ENCODE measurements at places on chromosomes 12 and 14. TPM values are rescaled to one million over a fixed set of nuclear protein-coding genes. Genes with fewer than 3 reads are reported as not detected.

The OR6C75 gene
- not detected for total RNA-seq

DNA sequence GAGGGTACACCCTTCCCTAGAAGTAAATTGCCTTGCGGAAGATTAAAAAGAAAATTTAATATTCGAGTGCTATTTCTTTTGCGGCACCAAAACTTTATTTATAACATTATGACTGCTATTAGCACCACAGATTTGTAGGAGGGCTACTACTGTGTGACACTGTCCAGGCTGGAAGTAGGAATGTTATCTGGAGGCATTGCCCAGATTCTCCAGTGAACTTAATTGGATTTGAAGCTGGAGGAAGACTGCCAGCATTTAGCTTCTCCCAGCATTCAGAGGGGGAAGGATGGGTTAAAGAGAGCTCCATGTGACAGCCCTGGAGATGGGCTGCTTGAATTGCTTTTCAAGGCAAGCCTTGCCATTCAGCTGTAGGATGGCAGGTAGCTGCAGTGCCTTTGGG, 107.0 kb upstream of the RBM19 start:
- no peaks in the 10 kb centered on the region for H3K4me1 ChIP-seq
- H3K27me3 ChIP-seq = no peaks in the 10 kb centered on the region
- no peak for DNase-seq
- no peaks in the 10 kb centered on the region for H3K36me3 ChIP-seq
- no peak overlapping the region for H3K4me3 ChIP-seq

DNA sequence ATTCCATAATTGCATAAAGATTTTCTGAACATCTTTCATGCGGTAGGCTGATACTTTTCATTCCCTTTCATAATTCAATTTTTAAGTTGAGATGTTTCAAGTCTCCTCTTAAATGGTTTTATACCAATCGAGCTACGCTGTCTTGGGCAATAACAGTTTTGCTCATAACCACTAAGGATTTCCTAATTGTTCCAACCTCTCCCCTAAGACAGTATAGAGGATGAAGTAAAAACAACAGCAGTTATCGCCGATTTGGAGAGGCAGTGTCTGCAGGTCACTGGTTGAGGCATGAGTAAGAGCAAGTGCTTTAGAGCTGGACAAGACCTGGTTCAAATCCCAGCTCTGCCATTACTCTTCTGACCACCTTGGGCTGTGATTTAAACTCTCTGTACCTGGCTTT, 6.9 kb upstream of the MED13L start:
- H3K27ac ChIP-seq = no peak overlapping the region
- H3K4me1 ChIP-seq = peaks cover 3% of the 10 kb centered on the region
- no peak overlapping the region for H3K4me3 ChIP-seq
- H3K36me3 ChIP-seq = no peaks in the 10 kb centered on the region

GRCh38 chr12:53805791-53806190, 54.0 kb upstream of the CISTR start:
- DNase-seq = no peak
- H3K27me3 ChIP-seq = peaks cover 36% of the 10 kb centered on the region
- no peak overlapping the region for H3K27ac ChIP-seq

The GPR137C gene
- 1.1 TPM for total RNA-seq

The YLPM1 gene
- 49.7 TPM for total RNA-seq

- no peaks in the 10 kb centered on the region for H3K4me1 ChIP-seq
- no peak overlapping the region for H3K27ac ChIP-seq
- H3K4me3 ChIP-seq = no peak overlapping the region
- H3K36me3 ChIP-seq = no peaks in the 10 kb centered on the region
These were observed 361.2 kb downstream of the SLC6A15 start for GRCh38 chr12:84551373-84551772.

GRCh38 chr14:21672116-21672515, 1.5 kb downstream of the OR4E1 start:
- H3K27ac ChIP-seq = no peak overlapping the region
- no peak overlapping the region for H3K4me3 ChIP-seq
- H3K27me3 ChIP-seq = no peaks in the 10 kb centered on the region
- peaks cover 4% of the 10 kb centered on the region for H3K4me1 ChIP-seq
- DNase-seq = no peak

The ATN1 gene
- 94.9 TPM for total RNA-seq

The EPS8 gene
- 39.0 TPM for total RNA-seq

The COCH gene
- 0.87 TPM for total RNA-seq

The RPGRIP1 gene
- not detected for total RNA-seq

GRCh38 chr12:96824838-96825236, 82.2 kb upstream of the NEDD1 start:
- H3K27me3 ChIP-seq = no peaks in the 10 kb centered on the region
- no peak overlapping the region for H3K4me3 ChIP-seq
- no peak for DNase-seq
- H3K36me3 ChIP-seq = no peaks in the 10 kb centered on the region
- H3K4me1 ChIP-seq = no peaks in the 10 kb centered on the region

The AKAP6 gene
- total RNA-seq = 3.4 TPM

- H3K36me3 ChIP-seq = no peaks in the 10 kb centered on the region
- H3K27me3 ChIP-seq = peaks cover 15% of the 10 kb centered on the region
- DNase-seq = peak; percentile 42
- H3K27ac ChIP-seq = no peak overlapping the region
These were observed 7.9 kb downstream of the C1S start for GRCh38 chr12:7068240-7068993.

- no peaks in the 10 kb centered on the region for H3K36me3 ChIP-seq
- DNase-seq = no peak
- H3K4me3 ChIP-seq = no peak overlapping the region
These were observed 76.3 kb upstream of the PSMC1 start for GRCh38 chr14:90179809-90180779.

- H3K27me3 ChIP-seq = peaks cover 33% of the 10 kb centered on the region
- H3K27ac ChIP-seq = no peak overlapping the region
- no peak for DNase-seq
- H3K36me3 ChIP-seq = no peaks in the 10 kb centered on the region
These were observed 9.2 kb downstream of the EXOC3L4 start for GRCh38 chr14:103103461-103104388.

DNA sequence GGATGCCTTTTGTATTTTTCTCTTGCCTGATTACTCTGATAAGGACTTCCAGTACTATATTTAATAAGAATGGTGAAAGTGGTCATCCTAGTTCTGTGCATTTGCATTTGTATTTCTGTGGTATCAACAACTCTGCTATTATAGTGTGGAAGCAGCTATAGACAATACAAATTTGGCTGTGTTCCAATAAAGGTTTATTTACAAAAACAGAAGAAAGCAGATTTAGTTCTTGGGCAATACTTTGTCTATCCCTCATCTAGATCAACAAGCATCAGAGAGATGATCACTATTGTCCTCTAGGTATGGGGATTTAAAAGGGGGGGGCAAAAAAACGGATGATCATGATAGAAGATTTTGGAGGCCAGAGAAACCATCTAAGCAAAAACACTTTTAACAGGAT, 19.1 kb upstream of the BTG1 start:
- no peaks in the 10 kb centered on the region for H3K36me3 ChIP-seq
- no peak overlapping the region for H3K27ac ChIP-seq
- no peak overlapping the region for H3K4me3 ChIP-seq
- no peaks in the 10 kb centered on the region for H3K4me1 ChIP-seq

DNA sequence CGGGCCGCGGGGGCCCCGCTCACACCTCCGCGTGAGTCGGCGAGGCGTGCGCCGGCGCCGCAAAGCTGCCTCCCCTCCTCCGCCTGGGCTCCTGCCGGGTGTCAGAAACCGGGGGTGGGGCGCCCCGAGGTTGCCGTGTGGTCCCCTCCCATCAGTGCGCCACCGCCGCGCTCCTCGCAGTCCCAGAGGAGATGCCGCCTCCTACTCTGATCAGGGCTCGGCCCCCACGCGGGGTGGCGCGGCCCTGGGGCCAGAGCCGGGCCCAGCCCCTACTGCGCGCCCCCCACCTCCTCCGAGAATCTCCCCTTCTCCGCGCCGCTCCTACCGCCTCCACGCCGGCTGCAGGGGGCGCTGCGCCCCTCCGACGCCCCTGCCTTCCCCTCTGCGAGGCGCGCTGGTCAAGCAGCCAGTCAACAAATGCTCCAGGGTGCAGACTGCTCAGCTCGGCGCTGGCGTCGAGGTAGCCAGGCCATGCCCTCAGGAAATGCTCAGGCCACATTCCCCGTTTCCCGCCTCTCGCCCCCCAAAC, 467 bp upstream of the JAG2 start:
- peaks cover 4% of the 10 kb centered on the region for H3K4me1 ChIP-seq
- peaks cover 17% of the 10 kb centered on the region for H3K27me3 ChIP-seq
- no peaks in the 10 kb centered on the region for H3K36me3 ChIP-seq

- H3K27me3 ChIP-seq = no peaks in the 10 kb centered on the region
- no peaks in the 10 kb centered on the region for H3K4me1 ChIP-seq
- H3K27ac ChIP-seq = no peak overlapping the region
- H3K36me3 ChIP-seq = no peaks in the 10 kb centered on the region
These were observed 23.3 kb downstream of the PAX9 start for GRCh38 chr14:36684946-36685345.

The RNF212B gene
- total RNA-seq = not detected

DNA sequence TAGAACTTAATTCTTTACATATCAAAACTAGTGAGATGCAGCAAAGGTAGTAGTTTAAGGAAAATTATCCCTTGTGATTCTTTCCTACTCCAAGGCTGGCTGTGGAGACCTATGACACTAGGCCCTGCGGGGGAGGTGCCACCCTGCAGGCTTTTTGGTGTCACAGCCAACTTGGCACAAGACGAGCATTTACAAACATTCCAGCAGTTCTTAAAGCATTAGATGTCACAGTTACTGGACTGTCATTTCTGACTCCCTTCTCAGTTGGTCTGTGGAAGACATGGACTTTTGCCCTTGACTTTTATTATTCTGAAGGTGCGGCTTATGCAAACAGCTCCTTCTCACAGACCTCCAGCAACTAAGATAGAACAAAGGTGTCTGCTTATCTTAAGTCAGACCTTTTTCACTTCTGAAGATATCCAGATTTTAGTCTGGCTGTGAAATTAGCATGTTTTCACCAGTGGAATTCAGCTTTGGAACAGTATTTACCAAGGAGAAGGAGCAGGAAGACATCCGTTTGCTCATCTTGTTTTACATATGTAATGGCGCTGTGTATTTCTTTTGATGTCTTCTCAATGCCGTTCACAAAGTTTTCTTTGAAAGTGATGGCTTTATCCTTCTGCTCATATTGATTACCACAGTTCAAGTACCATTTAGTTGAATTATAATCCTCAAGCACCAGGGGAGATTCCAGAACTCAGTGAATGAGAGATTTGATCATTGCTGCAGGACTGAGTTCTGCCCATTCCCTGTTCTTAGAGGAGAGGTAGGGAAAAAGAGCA, 17.9 kb downstream of the SRGAP1 start:
- no peaks in the 10 kb centered on the region for H3K36me3 ChIP-seq
- H3K4me3 ChIP-seq = no peak overlapping the region
- no peaks in the 10 kb centered on the region for H3K27me3 ChIP-seq
- H3K4me1 ChIP-seq = peaks cover 12% of the 10 kb centered on the region
- no peak overlapping the region for H3K27ac ChIP-seq

DNA sequence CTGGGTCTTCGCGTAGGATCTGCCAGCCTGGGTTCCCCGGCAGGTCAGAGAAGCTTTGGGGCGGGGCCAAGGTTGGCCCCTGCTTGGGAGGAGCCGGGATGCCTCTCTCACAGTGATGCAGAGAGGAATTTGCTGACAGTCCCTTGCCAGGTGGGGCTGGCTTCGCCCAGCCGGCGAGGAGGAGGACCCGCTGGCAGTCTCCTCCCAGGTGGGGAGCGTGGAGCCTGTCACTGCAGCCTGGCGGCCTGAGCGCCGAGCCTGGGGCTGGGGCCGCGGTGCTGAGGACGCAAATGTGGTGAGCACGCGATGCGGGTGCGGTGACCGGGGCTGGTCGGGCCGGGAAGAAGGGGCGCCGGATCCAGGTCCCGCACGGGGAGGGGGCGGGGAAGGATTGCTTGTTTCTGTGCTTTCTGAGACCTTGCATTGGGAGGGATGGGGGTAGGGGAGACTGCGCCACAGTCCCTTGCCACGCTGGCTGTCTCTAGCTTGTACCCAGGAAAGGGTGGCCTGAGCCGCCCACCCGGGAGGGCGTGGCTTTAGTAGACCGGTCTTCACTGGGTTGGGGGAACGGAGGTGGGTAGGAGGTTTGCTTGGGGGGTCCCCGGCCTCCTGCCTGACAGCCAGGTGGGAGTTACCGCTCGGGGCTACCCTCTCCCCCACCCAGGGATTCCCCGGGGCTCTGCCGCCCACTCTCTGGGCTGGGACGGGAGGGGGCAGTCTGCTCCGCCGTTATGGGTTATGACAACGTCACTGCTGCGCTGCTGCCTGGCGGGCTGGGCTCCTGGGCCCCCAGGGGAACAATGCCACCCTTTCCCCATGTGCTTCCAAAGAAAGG, at the start of gene TMEM63C:
Gene TMEM63C, plus strand, starts transcription at position 196 of the 835 bp plus-strand sequence. CDS start 37,016 bp downstream, outside the sequence.
- no peak within 1 kb of the TSS for H3K27ac ChIP-seq
- H3K4me1 ChIP-seq = peaks cover 3% of the 10 kb centered on the region
- H3K27me3 ChIP-seq = peaks cover 3% of the 10 kb centered on the region
- peak; percentile 10 for DNase-seq
- no peaks in the 10 kb centered on the region for H3K36me3 ChIP-seq

- H3K4me3 ChIP-seq = no peak overlapping the region
- no peaks in the 10 kb centered on the region for H3K27me3 ChIP-seq
- no peak for DNase-seq
- H3K36me3 ChIP-seq = no peaks in the 10 kb centered on the region
These were observed 68.1 kb downstream of the CRADD start for GRCh38 chr12:93745286-93745685.

The SLCO1B3 gene
- total RNA-seq = not detected

GRCh38 chr12:29224572-29224971, 75.5 kb downstream of the FAR2 start:
- peaks cover 9% of the 10 kb centered on the region for H3K4me1 ChIP-seq
- DNase-seq = no peak
- H3K36me3 ChIP-seq = no peaks in the 10 kb centered on the region
- no peak overlapping the region for H3K4me3 ChIP-seq

The PPP4R3A gene
- total RNA-seq = 79.5 TPM

- no peak for DNase-seq
- H3K4me1 ChIP-seq = no peaks in the 10 kb centered on the region
- no peak overlapping the region for H3K27ac ChIP-seq
These were observed 35.1 kb downstream of the SCYL2 start for GRCh38 chr12:100302081-100302480.

The PROX2 gene
- total RNA-seq = not detected

The HCAR2 gene
- total RNA-seq = not detected

DNA sequence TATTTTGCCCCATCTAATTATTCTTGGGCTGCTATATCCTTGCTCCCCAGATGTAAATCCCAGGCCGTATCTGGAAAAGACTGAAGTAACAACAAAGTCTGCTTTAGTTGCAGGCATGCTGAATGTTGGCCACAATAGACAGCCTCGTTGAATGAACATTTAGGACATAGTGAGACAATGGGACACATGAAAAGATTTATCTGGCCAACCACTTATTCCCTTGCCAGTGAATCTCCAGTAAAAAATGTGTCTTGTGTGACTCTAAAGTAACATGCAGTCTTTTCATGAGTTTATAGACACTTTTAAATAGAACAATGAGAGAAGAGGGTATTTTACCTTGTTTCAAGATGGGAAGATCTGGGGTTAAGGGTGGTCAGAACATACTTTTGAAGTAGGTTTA, 60.2 kb upstream of the STXBP6 start:
- H3K27ac ChIP-seq = peak overlapping the region; percentile 87
- H3K4me1 ChIP-seq = peaks cover 24% of the 10 kb centered on the region
- H3K4me3 ChIP-seq = no peak overlapping the region
- no peaks in the 10 kb centered on the region for H3K27me3 ChIP-seq

DNA sequence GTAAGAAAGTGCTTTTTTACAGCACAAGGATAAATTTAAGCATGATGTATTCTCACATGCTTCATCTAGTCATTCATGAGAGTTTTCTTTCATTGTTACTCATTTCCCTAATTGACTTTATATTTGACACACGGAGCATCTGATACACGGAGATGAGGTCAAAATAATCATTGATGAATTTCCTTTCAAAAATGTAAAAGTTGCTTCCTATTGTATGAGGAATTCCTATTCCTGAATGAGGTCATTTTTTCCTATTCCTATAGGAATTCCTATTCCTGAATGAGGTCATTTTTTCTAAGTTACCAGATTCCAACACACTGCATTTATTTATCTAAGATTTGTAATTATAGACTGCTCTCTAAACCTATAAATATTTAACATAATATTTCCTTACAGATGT, 316.7 kb upstream of the KITLG start:
- peak overlapping the region; percentile 62 for H3K27ac ChIP-seq
- H3K36me3 ChIP-seq = no peaks in the 10 kb centered on the region
- peaks cover 5% of the 10 kb centered on the region for H3K4me1 ChIP-seq

The TAS2R7 gene
- not detected for total RNA-seq

Data from astrocyte (in vitro differentiated cells and primary cell).